Astrocyte of the spinal cord (primary cell): ENCODE measurements at places on chromosomes 5 and 9.
A peak's percentile ranks its signal among the peaks of the same experiment; 100 is the strongest.

GRCh38 chr9:68861436-68861835, 152.5 kb downstream of the PRKACG start:
- DNase-seq: no peak

DNA sequence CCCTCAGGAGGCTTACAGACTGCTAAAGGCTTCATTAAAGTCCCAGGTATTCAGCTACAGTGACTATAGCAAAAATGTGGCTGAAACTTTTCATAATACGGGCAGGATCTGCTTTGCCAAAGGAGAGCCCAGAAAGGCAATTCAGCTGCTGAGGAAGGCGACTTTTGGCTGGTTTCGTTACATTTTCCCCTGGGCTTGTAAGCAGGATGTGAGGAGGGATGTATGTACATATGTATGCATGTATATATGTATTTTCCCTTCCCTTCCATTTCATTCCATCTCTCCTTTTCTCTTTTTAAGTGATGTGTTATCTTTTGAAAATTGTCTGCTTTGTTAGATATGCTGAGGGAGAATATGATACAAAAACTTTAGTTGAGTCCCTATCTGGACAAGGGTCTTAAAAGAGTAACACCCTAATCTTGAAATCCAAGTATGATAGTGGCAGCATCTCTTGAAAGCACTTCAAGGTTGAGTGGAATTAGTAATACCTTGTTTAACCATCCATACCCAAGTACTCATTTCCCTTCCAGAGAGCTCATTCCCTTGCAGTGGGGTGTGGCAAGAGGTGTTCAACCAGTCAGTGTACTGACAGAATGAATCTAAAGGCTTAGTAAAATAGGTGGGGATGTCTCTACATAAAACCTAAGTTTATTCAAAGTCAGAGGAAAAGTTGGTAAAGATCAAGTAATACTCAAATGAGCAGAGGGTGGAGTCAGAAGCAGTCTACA, 28.7 kb downstream of the RAD1 start:
- no peak for DNase-seq

DNA sequence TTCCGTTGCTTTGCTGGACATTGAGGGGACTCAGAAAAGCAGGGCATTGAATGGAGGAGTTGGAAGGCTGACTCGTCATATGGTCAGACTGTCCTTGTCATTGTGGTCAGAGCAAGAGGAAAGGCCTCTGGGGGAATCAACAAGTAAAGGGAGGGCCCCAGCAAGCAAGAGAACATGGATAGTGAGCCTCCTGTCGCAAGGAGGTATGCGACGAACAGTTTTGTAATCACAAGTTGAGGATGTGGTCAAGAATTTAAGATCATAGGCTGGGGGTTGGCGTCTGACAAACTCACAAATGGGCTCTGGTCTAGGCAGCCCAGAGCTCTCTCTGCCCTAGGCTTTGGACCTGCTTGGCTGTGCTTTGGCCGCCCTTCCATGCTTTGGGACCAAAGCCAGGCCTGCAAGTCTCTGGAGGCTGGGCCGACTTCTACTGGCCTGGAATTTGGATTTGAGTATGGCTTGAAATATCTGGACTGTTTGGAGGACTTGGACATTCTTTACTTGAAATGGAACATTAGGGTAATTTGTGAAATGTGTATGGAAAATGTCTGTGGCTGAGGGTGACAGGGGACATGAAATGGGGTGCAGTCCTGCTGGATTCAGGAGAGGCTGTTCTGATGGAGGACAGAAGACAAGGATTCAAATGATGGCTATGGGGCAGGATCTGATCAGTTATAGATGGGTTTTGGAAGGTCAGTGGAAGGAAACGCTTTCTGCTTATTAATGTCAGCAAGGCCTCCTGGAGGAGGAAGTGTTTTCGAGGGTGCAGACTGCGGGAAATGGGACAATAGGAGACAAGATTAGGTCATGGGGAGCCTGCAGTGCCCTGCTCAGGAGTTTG, 19.2 kb upstream of the NDST1 start:
- peak; percentile 68 for DNase-seq

DNA sequence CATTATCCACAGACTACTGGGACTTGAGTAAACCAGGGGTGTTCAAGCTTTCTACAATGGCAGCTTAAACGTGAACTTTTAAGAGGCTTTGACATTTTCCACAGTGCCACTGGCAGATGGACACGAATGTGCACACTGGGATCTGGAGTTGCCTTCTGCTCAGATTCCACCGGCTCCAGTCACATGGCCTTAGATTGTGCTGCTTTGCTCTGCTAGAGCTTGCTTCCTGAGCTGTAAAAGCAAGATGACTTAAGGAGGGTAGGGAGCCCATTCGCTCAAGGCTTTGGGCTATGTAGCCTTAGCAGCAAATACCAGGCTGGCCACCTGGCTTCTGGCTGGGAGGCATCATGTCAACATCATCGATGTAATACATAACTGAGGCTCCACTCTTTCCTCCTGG, 436.9 kb downstream of the MED10 start:
- DNase-seq: no peak

GRCh38 chr5:92962752-92963151, 618.3 kb downstream of the NR2F1-AS1 start:
- DNase-seq: no peak

GRCh38 chr5:137446615-137447014, 52.5 kb downstream of the SPOCK1 start:
- no peak for DNase-seq

GRCh38 chr5:175820230-175820629, 51.1 kb upstream of the CPLX2 start:
- no peak for DNase-seq

DNA sequence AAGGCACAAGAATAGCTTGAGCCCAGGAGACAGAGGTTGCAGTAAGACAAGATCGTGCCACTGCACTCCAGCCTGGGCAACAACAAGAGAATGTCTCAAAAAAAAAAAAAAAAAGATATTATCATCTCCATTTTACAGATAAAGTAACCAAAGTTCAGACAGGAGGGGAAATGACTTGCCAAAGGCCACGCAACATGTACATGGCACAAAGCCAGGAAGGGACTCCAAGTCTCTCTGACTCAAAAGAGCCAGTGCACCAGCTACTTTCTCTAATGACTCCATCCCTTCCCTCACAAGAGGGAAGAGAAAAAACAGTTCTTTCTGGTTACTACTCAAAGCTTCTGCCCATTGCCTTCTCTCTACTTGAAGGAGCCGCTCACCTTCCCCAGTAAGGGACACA, 34.1 kb downstream of the SIL1 start:
- DNase-seq: no peak

DNA sequence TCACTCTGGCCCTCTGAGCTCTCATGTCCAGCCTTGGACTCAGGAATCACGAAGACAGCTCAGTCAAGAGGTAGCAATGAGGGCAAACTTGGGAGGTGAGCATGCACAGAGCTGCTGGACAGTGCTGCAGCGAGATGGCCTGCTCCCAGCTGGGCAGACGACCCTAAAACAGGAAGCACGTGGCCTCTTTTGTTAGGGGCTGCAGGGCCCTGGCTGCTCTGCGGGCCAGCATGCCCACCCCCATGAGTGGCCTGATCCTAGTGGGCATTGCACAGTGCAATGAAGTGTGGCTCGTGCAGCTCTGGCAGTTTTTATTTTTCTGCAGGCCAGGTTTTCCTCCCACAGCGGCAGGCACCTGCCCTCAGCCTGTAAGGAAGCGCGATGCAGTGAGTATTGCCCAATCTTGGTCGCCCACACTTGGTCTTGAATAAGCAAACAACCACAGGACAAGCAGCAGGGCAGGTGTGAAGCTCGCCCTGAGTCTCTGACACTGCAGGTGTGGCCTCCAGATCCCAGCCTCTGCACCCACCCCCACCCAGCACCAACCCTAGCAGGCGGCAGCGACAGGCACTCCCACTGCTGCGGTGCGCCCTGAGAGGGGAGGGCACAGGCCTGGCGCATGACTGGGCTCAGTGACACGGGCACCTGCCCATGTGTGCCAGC, 60.8 kb downstream of the SEMA4D start:
- DNase-seq: no peak

GRCh38 chr5:84805473-84805872, 420.8 kb upstream of the EDIL3 start:
- no peak for DNase-seq

- DNase-seq: no peak
Measured at GRCh38 chr9:21941337-21941995, 52.7 kb downstream of the CDKN2A start.

- no peak for DNase-seq
Measured at GRCh38 chr5:88276378-88276777, 7.7 kb upstream of the TMEM161B start.

DNA sequence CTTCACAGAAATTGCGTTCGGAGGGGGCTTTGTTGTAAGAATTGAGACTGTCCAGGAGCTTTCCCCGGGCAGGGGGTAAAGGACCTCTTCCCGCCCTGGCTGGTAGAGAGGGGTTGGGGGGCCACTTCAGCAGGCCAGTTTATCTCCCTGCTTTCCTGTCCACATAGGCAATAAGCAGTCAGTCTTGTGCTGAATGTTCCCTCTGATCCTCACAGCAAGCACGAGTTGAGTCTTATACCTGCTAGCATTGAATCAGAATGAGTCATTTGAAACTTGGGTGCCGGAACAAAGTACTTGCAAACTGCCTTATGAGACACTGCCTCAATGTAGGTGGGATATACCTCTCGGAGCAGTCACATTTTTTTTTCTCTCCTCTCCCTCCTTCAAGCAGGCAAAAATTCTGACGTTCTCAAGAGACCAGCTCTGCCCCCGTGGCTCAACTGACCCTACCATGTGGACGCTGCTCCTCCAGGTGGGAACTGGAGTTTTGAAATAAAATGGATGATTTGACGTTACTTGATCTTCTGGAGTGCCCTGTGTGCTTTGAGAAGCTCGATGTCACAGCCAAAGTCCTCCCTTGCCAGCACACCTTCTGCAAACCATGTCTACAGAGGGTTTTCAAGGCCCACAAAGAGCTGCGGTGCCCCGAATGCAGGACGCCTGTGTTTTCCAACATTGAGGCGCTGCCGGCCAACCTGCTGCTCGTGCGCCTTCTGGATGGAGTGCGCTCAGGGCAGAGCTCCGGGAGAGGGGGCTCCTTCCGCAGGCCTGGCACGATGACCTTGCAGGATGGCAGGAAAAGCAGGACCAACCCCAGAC, 1.3 kb downstream of the SH3RF2 start:
- peak; percentile 62 for DNase-seq

DNA sequence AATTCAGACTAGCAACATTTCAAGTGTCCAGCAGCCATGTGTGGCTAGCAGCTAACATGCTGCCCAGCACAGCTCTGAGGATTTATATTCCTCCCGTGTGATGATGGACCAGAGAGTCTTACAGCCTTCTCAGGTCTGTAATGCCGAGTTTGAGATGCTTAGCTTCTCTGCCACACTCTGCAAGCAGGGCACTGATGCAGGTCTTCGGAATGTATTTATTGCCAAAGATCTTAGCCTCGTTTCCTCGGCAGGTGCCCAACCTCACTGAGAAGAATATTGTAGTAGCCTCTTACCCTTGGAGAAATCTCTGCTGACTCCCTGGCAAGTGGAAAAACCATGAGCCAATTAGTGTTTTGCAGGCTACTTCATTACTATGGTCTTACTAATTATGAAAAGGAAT, 3.7 kb upstream of the RAI14 start:
- no peak for DNase-seq

- DNase-seq: peak; percentile 5
Measured at GRCh38 chr9:79054500-79054899, 517.3 kb upstream of the TLE4 start.

- no peak for DNase-seq
Measured at GRCh38 chr5:29462241-29462640, 1731.2 kb upstream of the CDH6 start.

DNA sequence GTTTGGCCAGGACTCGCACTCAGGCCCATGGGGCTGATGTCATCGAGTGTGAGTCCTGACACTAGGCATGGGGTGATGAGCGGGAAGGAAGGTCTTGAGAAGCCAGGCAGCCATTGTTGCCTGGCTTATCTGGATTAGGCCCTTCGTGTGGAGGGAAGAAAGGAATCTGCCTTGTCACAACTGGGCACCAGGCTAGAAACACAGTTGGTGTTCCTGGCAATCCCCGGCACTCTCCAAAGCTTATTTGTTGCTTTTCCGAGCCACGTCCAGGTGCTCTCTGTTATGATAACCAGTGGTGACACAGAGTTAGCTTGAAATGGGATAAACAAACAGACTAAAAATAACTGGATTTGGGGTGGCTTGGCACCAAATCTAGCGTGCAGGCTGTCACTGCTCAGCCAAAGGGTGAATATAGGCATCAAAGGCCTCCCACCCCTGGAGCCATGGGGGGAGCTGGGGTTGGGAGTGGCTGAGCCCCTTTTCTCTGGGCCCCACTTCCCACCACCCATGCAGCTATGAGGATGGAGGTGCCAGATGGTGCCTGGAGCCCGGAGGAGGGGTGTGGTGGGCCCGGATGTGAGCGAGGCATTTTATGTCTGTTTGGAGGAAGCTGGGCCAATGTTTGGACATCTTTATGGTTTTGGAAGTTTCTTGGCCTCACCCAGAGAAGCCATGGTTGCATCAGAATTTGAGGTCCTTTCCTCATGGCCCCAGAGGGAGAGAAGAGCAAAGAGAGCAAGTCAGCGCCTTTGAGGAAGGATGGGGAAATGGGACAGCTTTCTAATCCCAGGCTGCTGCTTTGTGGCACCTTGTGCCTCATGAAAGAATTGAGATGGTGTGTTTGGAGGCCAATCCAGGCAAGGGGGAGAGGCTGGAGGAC, 98.0 kb upstream of the PITX1 start:
- DNase-seq: no peak

DNA sequence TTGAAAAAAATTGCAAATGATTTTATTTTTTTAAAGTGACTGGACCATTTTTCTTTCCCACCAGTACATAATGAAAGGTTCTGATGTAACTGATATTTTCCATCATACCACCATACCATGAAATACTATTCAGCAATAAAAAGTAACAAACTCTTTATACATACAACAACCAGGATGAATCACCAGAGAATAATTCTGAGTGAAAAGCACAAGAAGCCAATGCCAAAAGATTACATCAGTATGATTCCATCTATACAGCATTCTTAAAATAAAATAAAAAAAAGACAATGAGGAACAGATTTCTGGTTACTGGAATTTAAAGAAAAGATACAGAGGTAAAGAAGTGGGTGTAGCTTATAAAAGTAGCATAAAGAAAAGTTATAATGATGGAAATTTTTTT, 423.7 kb upstream of the ST8SIA4 start:
- DNase-seq: no peak

GRCh38 chr9:116156621-116157314, 3.2 kb downstream of the PAPPA start:
- DNase-seq: peak; percentile 77
